ENCODE measurements at places on chromosomes 12 and 14. TPM values are rescaled to one million over a fixed set of nuclear protein-coding genes. Genes with fewer than 3 reads are reported as not detected.

- H3K4me1 ChIP-seq = no peaks in the 10 kb centered on the region
- no peaks in the 10 kb centered on the region for H3K36me3 ChIP-seq
- H3K27ac ChIP-seq = no peak overlapping the region
- H3K27me3 ChIP-seq = no peaks in the 10 kb centered on the region
- no peak for DNase-seq
These were observed 29.5 kb upstream of the OSBPL8 start for GRCh38 chr12:76588881-76589565.

DNA sequence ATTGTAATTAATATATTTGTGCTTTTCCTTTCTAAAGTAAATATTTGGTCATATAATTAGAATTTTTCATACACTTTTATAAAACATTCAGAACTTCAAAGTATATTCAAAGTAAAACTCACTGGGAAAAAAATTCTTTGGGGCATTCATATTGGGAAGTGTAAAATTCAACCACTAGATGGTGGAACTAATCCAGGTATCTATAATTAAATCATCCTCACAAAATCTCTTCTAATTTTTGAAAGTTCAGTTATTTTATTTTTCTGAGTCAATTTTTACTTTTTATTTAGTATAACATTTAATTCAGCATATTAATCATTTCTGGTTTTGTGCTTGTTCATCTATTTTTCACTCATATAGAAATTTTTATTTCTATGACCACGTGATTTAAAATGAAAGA, 81.0 kb downstream of the NTS start:
- H3K36me3 ChIP-seq = no peaks in the 10 kb centered on the region
- DNase-seq = no peak
- H3K4me3 ChIP-seq = no peak overlapping the region
- H3K27me3 ChIP-seq = no peaks in the 10 kb centered on the region

- no peaks in the 10 kb centered on the region for H3K4me1 ChIP-seq
- H3K27me3 ChIP-seq = no peaks in the 10 kb centered on the region
- DNase-seq = no peak
- H3K27ac ChIP-seq = no peak overlapping the region
- H3K36me3 ChIP-seq = no peaks in the 10 kb centered on the region
- H3K4me3 ChIP-seq = no peak overlapping the region
These were observed 442.8 kb downstream of the ZFP36L1 start for GRCh38 chr14:68349900-68350629.

DNA sequence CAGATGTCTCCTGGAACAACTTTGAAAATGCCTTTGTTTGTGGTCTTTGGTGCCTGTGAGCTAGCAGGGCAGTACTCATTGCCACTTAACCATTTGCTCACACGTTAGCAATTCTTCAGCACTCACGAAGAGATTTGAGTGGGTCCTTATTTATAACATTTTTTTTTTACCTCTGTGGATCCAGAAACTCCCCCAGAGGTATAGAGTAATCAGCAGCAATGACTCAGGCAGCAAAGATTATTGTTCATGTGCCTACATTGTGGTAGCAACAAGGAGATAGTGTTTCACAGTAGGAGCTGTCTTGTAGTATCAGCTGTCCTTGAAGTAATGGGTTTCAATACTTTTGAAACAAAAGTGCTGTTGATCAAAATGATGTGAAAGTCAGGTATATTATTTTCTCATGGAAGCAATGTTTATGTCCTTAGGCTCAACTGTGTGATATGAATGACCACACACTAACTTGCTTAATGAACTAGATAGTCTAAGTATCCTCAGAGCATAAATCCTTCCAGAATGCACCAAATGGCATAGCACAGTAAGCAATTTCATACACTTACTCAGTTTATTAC, 304.1 kb downstream of the EGLN3 start:
- no peak for DNase-seq
- H3K36me3 ChIP-seq = no peaks in the 10 kb centered on the region
- no peaks in the 10 kb centered on the region for H3K4me1 ChIP-seq
- no peak overlapping the region for H3K4me3 ChIP-seq

DNA sequence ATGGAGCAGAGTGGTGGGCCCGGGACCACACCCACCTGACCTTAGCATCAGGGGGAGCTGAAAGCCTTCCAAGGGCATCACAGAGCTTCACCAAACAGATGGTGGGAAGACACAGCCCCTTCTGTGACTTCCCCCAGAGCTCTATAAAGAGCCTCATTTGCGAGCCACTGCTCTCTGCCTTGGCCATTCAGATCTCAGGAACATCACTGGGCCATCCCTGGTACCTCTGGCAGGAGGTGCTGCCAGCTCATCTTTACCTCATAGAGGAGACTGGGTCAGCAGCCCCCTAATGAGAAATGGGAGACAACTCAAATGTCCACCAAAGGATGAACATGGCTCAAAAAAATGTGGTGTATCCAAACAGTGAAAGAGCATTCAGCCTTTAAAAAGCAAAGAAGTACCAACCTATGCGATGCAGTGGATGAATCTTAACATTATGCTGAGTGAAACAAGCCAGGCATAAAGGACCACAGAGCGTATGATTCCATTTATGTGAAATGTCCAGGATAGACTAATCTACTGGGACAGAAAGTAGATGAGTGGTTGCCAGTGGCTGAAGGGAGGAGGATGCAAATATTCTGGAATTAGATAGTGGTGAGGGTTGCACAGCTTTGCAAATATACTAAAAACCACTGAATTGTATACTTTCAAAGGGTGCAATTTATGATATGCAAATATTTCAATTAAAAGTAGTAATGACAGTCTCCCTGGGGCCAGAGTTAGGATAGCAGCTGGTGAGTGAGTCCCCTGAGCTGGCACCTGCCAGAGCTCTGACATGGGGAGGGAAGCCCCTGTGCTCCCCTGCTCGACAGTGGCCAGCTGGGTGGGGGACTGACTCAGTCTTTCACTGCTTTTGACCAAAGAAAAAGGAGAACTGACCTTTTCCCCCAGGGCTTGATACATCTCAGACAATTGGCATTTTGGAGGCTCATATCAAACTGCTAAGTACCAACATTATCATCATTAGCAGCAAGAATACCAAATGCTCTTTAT, 116.6 kb downstream of the GCH1 start:
- no peak overlapping the region for H3K4me3 ChIP-seq
- no peaks in the 10 kb centered on the region for H3K27me3 ChIP-seq
- peak; percentile 35 for DNase-seq
- H3K4me1 ChIP-seq = peaks cover 21% of the 10 kb centered on the region
- H3K27ac ChIP-seq = peak overlapping the region; percentile 78
- H3K36me3 ChIP-seq = peaks cover 52% of the 10 kb centered on the region

Gene RHEBL1
- total RNA-seq = not detected

DNA sequence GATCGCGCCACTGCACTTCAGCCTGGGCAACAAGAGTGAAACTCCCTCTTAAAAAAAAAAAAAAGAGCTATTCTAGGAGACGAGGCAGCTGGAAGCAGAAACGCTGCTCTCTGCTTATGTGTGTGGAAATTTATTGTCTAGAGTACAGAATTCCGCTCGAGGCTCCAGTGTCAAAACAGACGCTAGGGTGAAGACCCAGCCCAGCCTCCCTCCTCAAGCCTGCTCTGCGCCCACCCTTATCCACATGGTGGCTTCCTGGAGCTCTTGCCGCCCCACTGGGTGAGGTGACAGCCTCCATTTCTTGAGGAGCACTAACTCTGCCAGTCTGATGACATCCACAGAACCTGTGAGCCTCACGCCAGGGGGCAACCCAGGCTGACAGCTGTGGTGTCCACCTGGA, 49.5 kb upstream of the DLK1 start:
- H3K4me1 ChIP-seq = no peaks in the 10 kb centered on the region
- no peak overlapping the region for H3K4me3 ChIP-seq
- H3K27me3 ChIP-seq = no peaks in the 10 kb centered on the region
- no peak overlapping the region for H3K27ac ChIP-seq

- H3K36me3 ChIP-seq = no peaks in the 10 kb centered on the region
- DNase-seq = no peak
- no peak overlapping the region for H3K4me3 ChIP-seq
- H3K4me1 ChIP-seq = peaks cover 5% of the 10 kb centered on the region
These were observed 20.3 kb downstream of the VSX2 start for GRCh38 chr14:74259513-74259912.

GRCh38 chr12:104299842-104300481, 3.6 kb upstream of the EID3 start:
- no peak for DNase-seq
- no peaks in the 10 kb centered on the region for H3K27me3 ChIP-seq
- peaks cover 15% of the 10 kb centered on the region for H3K4me1 ChIP-seq
- no peak overlapping the region for H3K4me3 ChIP-seq
- peaks cover 48% of the 10 kb centered on the region for H3K36me3 ChIP-seq

DNA sequence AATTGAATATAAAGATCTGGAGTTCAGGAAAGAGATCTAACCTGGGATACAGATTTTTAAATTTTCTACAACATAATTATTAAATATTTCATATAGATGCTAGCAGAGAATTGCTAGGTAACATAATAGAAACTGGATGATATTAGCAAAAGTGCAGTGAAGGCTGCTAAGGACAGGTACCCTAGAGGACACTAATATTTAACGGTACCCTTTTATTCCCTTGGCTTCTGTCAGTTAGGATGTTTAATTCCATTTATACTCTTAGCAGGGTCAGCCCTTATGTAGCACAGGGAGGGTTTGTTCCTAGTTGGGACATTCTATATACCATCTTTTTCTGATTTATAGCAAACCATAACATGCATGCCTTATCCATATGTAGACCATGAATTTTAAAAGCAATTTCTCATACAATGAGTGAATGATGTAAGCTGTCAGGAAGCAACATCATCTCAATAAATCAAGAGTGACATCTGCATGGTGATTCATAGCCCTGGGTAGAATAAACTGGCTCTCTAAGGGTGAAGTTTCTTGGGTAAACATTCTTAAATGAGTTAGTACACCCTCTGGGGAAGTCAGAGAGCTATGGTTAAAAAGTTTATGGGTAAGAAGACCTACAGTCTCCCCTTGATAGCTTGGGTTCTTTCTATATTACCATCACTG, 404.4 kb upstream of the MGAT4C start:
- H3K27ac ChIP-seq = no peak overlapping the region
- no peaks in the 10 kb centered on the region for H3K27me3 ChIP-seq
- no peaks in the 10 kb centered on the region for H3K36me3 ChIP-seq
- DNase-seq = no peak
- H3K4me3 ChIP-seq = no peak overlapping the region

Gene WASHC4
- total RNA-seq = 22.8 TPM

DNA sequence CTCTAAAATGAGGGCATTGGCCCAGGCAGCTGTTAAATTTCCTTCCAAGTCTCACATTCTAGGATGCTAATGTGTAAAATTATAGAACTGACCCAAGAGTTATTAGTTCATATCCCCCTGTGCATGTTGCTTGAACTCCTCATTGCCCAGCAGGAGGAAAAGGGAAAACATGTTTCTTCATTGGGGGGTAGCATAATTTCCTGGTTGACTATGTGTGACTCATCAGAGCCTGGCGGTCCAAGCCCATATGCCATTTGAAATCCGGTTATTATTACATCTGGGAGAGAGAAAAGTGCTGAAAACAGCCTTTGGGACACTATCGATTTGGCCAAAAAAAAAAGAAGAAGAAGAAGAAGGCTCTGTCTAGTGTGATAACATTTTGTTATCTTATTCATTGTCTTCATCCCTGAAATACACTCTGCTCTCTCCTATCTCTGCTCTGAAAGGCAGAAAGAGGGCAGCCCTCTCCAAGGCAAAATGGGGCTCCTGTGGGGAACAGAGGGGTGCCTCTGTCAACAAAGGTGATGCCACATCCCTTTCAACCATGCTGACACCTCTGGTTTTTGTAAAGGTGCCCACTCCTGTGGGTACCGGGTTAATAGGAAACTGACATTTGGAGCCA, 114.2 kb downstream of the DAD1 start:
- H3K36me3 ChIP-seq = no peaks in the 10 kb centered on the region
- no peak overlapping the region for H3K4me3 ChIP-seq
- no peaks in the 10 kb centered on the region for H3K27me3 ChIP-seq
- peaks cover 3% of the 10 kb centered on the region for H3K4me1 ChIP-seq

GRCh38 chr12:31570880-31571279, 20.1 kb downstream of the DENND5B start:
- DNase-seq = no peak
- no peaks in the 10 kb centered on the region for H3K4me1 ChIP-seq
- H3K27me3 ChIP-seq = no peaks in the 10 kb centered on the region
- no peak overlapping the region for H3K27ac ChIP-seq

DNA sequence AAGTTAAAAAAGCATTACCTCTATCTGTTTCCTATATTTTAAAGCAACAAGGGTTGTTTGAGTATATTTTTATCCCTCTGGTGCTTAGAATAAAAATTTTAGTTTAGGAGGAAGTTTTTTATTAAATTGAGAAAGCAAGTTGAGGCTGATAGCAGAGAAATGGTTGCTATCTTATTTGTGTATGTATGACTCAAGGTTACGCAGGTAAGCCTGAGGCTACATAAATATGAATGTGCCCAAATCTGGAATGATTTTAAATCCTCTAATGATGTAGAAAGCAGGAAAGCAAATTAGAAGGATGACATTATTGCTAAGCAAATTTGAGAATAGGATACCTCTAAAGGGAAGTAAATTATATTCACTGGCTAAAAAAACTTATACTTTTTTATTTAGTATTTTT, 109.8 kb downstream of the ACSS3 start:
- no peak overlapping the region for H3K4me3 ChIP-seq
- H3K27ac ChIP-seq = no peak overlapping the region
- H3K36me3 ChIP-seq = no peaks in the 10 kb centered on the region

DNA sequence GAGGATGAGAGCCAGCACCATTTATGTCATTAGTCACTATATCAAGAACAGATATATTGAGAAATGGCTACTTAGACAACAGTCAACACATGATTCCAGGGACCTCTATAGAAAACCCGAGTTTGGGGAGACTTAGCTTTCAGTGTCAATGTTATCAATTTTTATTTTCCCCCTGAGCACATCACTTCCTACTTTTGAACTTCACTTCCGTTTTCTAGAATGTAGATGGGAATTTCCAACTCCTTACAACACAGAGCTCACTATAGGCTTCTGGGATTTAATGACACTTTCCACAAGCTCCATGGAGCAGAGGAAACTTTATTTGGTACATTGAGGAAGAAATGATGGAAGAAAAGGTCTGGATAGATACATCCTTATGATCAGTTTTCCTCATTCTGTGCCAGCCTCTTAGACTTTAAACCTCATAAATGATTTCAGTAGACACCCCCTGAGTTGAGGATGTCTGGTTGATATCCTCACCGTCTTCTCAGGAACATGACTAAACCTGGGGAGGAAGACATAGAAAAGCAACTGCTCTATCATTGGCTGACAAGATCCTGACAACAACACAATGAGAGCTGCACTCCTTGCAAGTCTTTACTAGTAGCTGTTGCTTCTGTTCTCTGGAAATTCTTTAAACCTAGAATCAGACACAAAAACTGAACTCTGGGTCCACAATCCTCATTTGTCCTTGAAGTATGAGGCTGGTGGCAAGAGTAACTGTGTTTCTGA, 449.4 kb upstream of the OR4E1 start:
- H3K36me3 ChIP-seq = no peaks in the 10 kb centered on the region
- H3K27me3 ChIP-seq = no peaks in the 10 kb centered on the region
- no peak overlapping the region for H3K4me3 ChIP-seq
